ENCODE measurements at places on chromosomes 11 and 22.

DNA sequence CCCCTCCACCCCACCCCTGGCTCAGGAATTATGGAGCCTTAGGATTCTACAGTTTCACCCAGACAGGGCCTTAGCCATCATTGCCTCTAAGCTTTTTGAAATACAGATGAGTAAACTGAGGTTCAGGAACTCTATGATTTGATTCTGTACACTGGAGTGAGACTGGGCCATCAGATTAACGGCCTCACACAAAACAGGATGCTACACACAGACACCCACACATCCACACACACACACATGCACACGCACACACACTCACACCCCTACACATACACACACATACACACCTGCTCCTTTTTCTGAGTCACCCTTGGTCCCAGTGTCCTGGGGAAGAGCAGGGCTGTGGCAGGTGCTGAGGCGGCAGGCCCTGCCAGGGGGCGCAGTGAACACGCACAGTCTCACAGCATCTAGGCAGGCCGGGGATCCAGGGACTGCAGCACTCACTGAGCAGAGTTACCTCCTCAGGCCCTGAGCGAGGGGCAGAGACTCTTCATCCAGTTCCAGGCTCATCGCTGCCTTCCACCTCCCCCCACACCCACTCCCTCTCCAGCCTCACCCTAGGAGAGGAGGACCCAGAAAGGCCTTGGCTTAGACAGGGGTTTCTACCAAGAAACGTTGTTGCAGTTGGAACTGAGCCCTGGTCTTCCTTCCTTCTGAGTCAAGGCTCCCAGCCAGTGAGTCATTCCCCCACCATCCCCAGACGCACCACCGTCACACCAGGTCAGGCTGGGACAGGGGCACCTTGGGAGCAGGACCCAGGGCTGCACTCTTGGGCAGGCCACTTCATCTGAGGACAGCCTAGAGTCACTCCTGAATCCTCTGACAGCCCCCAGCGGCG, 89.8 kb upstream of the PARVA start:
- peak; percentile 57 for DNase-seq

GRCh38 chr11:3206156-3206921, 12.3 kb downstream of the MRGPRG start:
- no peak for DNase-seq

DNA sequence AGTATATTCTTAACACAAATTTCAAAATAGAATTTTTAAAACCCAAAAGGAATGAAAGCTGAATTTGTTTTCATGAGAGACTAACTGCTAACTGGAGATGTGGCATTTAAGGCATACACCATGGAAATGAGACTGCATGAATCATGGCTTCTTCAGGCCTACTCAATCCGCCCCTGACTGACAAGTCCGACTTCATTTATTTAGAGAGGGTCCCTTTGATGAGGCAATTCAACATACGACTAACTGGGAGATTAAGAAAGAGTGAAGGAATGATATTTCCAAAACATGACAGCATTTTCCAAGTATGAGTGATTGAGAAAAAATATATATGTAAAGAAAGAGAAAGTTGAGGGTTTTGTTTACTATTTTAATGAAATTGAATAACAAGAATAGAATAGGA, 720.1 kb downstream of the DLG2 start:
- DNase-seq, result no peak

DNA sequence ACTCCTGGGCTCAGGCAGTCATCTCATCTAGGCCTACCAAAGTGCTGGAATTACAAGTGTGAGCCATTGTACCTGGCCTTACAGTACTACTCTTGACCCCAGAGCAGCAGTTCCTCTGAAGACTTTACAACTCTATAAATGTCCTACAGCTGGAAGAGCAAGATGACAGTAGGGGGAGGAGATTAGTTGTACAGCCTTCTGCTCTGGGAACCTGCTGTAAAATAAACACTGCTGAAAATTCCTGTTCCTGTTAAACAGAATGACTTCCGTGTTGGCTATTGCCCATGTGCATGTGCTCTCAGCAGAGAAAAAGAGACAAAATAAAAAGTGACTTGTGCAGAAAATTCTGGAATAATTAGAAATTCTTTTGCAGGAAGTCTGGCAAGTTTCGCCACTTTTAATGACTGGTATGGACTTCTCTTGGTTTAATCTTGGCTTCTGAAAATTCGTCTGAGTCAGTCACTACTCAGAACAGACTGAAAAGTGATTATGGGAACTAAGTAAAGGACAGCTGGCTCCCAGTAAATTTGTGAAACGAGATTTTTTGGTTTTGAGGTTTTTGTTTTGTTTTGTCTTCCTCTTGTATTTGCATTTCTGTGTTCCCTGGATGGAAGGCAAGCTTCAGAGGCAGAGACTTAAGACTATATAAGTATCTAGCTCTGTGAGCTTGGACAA, 955.7 kb downstream of the DLG2 start:
- DNase-seq, result no peak

GRCh38 chr22:20472629-20473442, 22.8 kb downstream of the KLHL22 start:
- DNase-seq, result no peak

GRCh38 chr11:63920939-63921417, 4.0 kb upstream of the RCOR2 start:
- no peak for DNase-seq

DNA sequence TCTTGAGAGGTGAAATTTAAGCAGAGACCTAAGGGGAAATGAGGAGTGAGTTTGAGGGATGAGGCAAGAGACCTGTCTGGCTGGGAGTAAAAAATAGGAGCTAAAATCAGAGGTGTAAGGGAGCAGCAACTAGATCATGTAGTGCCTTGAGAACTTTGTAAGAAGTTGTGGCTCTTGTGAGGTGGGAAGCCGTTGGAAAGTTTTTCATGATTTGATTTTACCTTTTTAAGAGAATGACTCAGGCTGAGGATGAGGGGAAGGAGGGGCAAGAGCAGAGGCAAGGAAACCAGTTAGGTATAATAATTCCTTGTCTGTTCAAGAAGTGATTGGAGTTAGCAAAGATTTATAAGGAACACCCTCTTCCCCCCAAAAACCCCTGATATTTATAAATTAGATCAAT, 25.8 kb downstream of the QSER1 start:
- no peak for DNase-seq

- DNase-seq, result no peak
These were observed 80.0 kb upstream of the CLPB start for GRCh38 chr11:72514331-72514730.

Data from H1 (cell line).